HT-29 (cell line): ENCODE measurements at places on chromosomes 2 and 18. TPM values are rescaled to one million over a fixed set of nuclear protein-coding genes. Genes with fewer than 3 reads are reported as not detected.

The REG3A gene
- not detected in 2 replicates for total RNA-seq

The IL18RAP gene
- not detected in 2 replicates for total RNA-seq

The WIPF1 gene
- total RNA-seq = not detected in 2 replicates

The SLC1A4 gene
- 7.9 and 8.7 TPM in 2 replicates for total RNA-seq

The NEU2 gene
- not detected in 2 replicates for total RNA-seq

The ADRA2B gene
- total RNA-seq = 0.46 TPM in 1 of 2 replicates, not detected in the other

The SERPINB7 gene
- total RNA-seq = 0.16 TPM in 1 of 2 replicates, not detected in the other

The IL36B gene
- total RNA-seq = not detected in 2 replicates

The TUBB8B gene
- total RNA-seq = not detected in 2 replicates

The PSTPIP2 gene
- 0.13 TPM in 1 of 2 replicates, not detected in the other for total RNA-seq

The CAPN13 gene
- 4.0 TPM in 2 replicates for total RNA-seq

The FAHD2A gene
- 20.8 and 26.2 TPM in 2 replicates for total RNA-seq

The SLC25A52 gene
- not detected in 2 replicates for total RNA-seq

The SNORC gene
- total RNA-seq = 2.6 and 4.9 TPM in 2 replicates

The NDUFV2 gene
- 135 and 152 TPM in 2 replicates for total RNA-seq

The LAMA3 gene
- total RNA-seq = 8.6 and 9.5 TPM in 2 replicates

The CRYGD gene
- total RNA-seq = not detected in 2 replicates

The SLC19A3 gene
- 0.03 TPM in 1 of 2 replicates, not detected in the other for total RNA-seq

The GBX2 gene
- total RNA-seq = not detected in 2 replicates

The TEX44 gene
- total RNA-seq = not detected in 2 replicates

The SPP2 gene
- not detected in 2 replicates for total RNA-seq

The MAP3K19 gene
- total RNA-seq = not detected in 2 replicates

The RAB27B gene
- total RNA-seq = 4.9 and 5.4 TPM in 2 replicates

The MC5R gene
- 0.47 TPM in 1 of 2 replicates, not detected in the other for total RNA-seq

The DPP10 gene
- total RNA-seq = not detected in 2 replicates

The NMUR1 gene
- not detected in 2 replicates for total RNA-seq

The STPG4 gene
- 6.9 and 7.1 TPM in 2 replicates for total RNA-seq

The SERPINB4 gene
- total RNA-seq = not detected in 2 replicates

The CHRND gene
- not detected in 2 replicates for total RNA-seq

The CD207 gene
- total RNA-seq = not detected in 2 replicates

The INHA gene
- total RNA-seq = not detected in 2 replicates

The CHPF gene
- total RNA-seq = 70.1 and 75.4 TPM in 2 replicates
